Hepatocyte (in vitro differentiated cells): ENCODE measurements at places on chromosomes 5 and 9.
A peak's percentile ranks its signal among the peaks of the same experiment; 100 is the strongest.

GRCh38 chr5:6868575-6869215 lies 155.5 kb downstream of the TENT4A start:
- H3K36me3 ChIP-seq = no peaks in the 10 kb centered on the region
- no peak overlapping the region for H3K4me3 ChIP-seq
- H3K27ac ChIP-seq = no peak overlapping the region
- H3K4me1 ChIP-seq = peaks cover 6% of the 10 kb centered on the region
- no peaks in the 10 kb centered on the region for H3K27me3 ChIP-seq

- no peaks in the 10 kb centered on the region for H3K27me3 ChIP-seq
- peak overlapping the region; percentile 25 for H3K27ac ChIP-seq
- H3K4me1 ChIP-seq = no peaks in the 10 kb centered on the region
- H3K36me3 ChIP-seq = no peaks in the 10 kb centered on the region
Observed at GRCh38 chr9:14924230-14925219, 14.3 kb upstream of the FREM1 start.

DNA sequence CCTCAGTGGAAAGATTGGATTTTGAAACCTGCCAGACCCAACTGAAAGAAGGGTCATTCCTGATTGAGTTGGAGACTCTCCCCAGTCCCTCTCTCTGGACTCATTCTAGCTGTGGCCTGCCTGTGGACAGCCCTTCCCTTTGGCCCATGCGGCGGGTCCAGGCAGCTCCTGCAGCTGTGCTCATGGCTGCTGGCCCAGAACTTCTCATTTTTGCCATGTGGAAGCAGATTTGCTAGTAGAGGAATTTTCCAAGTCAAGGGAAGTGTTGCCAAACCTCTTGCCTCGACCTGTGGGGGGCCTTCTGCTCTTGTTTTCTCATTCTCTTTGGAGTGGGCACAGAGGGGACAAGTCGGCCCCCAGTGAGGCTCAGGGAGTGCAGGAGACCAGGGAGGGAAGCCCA lies 89.2 kb downstream of the ANKRD33B start:
- no peak overlapping the region for H3K4me3 ChIP-seq
- H3K36me3 ChIP-seq = no peaks in the 10 kb centered on the region
- H3K27me3 ChIP-seq = no peaks in the 10 kb centered on the region
- no peaks in the 10 kb centered on the region for H3K4me1 ChIP-seq

DNA sequence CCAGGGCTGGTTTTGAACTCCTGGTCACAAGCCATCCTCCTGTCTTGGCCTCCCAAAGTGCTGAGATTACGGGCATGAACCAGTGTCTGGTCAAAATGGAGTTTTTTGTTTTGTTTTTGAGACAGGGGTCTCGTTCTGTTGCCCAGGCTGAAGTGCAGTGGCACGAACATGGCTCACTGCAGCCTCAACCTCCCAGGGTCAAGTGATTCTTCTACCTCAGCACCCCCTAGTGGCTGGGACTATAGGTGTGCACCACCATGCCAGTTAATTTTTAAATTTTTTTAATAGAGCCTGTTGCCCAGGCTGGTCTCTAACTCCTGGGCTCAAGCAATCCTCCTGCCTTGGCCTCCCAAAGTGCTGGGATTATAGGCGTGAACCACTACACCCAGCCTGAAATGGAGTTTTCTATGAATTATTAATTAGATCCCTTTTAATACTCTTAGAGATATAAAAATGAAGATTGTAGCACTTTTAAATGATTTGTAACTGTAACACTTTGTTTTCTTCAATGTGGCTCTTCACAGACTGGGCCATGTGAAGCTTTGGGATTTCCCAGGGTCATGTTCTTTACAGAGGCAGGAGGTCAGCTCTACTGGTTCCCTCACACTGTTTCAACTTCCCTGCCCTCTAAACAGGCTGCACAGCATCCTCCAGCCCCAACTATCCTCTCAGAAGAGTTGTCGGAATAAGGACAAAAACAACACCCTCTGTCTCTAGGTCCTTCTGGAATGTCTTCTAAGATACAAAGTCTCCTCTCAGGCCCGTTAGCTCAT lies 32.7 kb upstream of the SPARC start:
- no peak overlapping the region for H3K4me3 ChIP-seq
- H3K4me1 ChIP-seq = peaks cover 15% of the 10 kb centered on the region
- H3K27ac ChIP-seq = peak overlapping the region; percentile 73
- H3K27me3 ChIP-seq = no peaks in the 10 kb centered on the region
- no peaks in the 10 kb centered on the region for H3K36me3 ChIP-seq

DNA sequence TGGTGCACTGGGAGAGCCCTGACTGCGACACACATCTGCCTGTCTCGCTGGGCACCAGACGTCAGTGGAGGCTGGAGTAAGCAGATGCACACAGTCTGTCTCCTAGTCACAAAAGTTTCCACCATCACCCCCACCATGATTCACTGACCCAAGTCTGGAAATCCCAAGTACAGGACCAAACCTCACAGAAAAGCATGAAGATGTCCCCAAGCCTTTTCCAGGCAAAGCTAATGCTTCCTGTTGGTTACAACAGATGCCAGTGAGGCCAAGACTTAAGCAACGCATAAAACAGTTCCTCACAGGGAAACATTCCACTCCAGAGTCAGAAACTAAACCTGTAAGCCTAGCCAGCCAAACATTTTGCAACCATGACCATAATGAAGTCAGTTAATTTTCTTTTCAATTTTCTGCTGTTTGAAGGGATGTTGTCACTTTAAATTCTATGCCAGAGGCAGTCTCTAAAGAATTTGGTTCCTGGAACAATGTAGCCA lies 259.3 kb upstream of the SLC30A5 start:
- no peaks in the 10 kb centered on the region for H3K36me3 ChIP-seq
- H3K27ac ChIP-seq = no peak overlapping the region
- DNase-seq = peak; percentile 5

DNA sequence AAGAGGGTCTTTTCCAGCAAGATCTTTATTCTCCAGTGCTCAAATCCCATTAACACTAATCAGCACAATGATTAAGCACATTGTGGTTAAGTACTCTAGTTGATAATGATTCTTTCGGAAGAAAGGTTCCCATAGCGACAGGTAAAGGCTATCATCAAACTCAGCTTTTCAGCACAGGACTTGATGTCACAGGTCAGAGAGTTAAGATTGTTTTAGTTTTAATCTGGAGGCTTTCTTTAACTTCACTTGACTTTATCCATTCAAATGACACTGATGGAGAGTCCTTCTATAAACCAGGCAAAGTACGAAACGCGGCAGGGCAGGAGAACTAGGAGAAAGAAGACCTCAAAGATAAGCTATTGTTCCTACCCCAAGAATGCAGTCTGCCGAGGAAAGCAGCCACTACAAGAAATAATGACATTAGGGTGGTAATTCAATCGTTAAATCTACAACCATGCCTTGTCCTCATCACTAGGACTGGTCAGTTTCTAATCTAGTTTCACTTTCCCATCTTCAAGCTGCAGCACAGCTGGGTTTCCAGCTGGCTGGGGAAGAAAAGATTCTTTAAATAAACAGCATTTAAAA lies 4.6 kb downstream of the NRG2 start:
- H3K4me3 ChIP-seq = no peak overlapping the region
- H3K27me3 ChIP-seq = peaks cover 61% of the 10 kb centered on the region
- no peaks in the 10 kb centered on the region for H3K36me3 ChIP-seq
- no peak for DNase-seq

DNA sequence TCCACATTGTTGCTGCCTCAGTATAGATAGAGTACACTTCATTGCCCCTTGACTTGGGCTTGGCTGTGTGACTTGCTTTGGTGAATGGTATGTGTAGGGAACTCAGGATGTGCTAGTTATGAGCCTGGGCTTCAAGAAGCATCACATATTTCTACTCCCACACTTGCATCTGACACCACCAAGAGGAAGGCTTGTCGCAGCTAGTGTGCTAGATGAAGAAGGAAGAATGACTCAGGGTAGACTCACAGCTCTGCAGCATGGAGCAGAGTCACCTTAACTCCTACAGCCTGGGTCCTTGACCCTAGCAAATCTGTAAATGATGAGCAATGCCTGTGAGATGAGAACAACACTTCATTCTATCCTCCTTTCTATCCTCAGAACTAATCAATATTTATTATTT lies 261.8 kb downstream of the ASTN2 start:
- no peak for DNase-seq
- H3K4me1 ChIP-seq = no peaks in the 10 kb centered on the region
- H3K36me3 ChIP-seq = no peaks in the 10 kb centered on the region
- no peak overlapping the region for H3K4me3 ChIP-seq

DNA sequence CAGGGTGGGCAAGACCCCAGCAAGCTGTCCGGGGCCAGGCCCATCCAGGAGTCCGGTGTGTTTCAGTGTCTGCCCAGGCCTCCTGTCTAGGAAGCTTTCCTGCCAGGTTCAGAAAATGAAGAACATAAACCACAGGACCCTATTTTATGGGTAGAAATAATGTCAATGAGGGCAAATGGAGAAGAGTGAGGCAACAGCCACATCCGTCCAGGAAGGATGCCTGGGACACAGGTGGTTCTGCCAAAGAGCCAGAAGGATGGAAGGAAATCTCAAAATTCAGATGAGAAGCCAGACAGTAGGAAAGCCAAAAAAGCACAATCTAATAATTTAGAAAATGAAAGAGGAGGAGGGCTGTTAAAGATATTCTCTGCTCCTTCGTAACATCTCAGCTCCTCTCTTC lies 262.3 kb downstream of the AUH start:
- no peaks in the 10 kb centered on the region for H3K27me3 ChIP-seq
- H3K4me3 ChIP-seq = no peak overlapping the region
- no peak overlapping the region for H3K27ac ChIP-seq
- no peaks in the 10 kb centered on the region for H3K36me3 ChIP-seq
- H3K4me1 ChIP-seq = peaks cover 10% of the 10 kb centered on the region

- H3K27me3 ChIP-seq = no peaks in the 10 kb centered on the region
- H3K4me3 ChIP-seq = no peak overlapping the region
- peak overlapping the region; percentile 21 for H3K27ac ChIP-seq
- peaks cover 14% of the 10 kb centered on the region for H3K4me1 ChIP-seq
- DNase-seq = no peak
- H3K36me3 ChIP-seq = no peaks in the 10 kb centered on the region
Observed at GRCh38 chr9:22169243-22169642, 160.1 kb upstream of the CDKN2B start.

GRCh38 chr5:123012321-123012720 lies 24.2 kb downstream of the PPIC start:
- no peak for DNase-seq
- no peak overlapping the region for H3K27ac ChIP-seq
- H3K27me3 ChIP-seq = no peaks in the 10 kb centered on the region
- H3K36me3 ChIP-seq = peaks cover 3% of the 10 kb centered on the region
- no peak overlapping the region for H3K4me3 ChIP-seq

- H3K27ac ChIP-seq = no peak overlapping the region
- H3K36me3 ChIP-seq = no peaks in the 10 kb centered on the region
- DNase-seq = peak; percentile 36
- H3K4me1 ChIP-seq = no peaks in the 10 kb centered on the region
- H3K27me3 ChIP-seq = no peaks in the 10 kb centered on the region
Observed at GRCh38 chr9:31916591-31917241, 467.7 kb upstream of the ACO1 start.

GRCh38 chr5:141192110-141192725 lies at the start of gene PCDHB10:
Gene PCDHB10 (plus strand): TSS chr5:141192353. CDS start chr5:141192553, 200 bp downstream.
- no peak within 1 kb of the TSS for H3K27ac ChIP-seq
- H3K4me3 ChIP-seq = no peak within 1 kb of the TSS
- H3K27me3 ChIP-seq = no peaks in the 10 kb centered on the region
- no peaks in the 10 kb centered on the region for H3K36me3 ChIP-seq

- no peak overlapping the region for H3K4me3 ChIP-seq
- no peak for DNase-seq
- H3K27me3 ChIP-seq = no peaks in the 10 kb centered on the region
- no peaks in the 10 kb centered on the region for H3K4me1 ChIP-seq
Observed at GRCh38 chr9:11194246-11194645, 581.4 kb upstream of the PTPRD start.

DNA sequence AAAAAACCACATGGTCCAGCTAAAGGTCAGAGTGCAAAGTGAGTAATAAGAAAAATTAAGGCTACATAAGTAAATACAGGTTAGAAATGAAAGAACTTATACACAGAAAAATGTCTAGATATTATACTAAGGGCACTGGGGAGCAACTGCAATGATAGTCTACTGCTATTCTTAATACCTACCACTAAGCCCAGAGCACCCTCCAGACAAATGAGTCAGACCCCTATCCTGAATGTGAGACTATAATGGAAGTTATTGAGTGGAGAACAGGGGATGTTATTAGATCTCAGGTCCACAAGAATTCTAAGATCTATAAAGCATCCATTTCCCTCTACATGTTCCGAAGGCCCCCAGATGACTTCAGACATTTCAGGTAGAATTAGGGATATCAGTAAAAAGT lies 438.3 kb downstream of the PRELID2 start:
- H3K27me3 ChIP-seq = no peaks in the 10 kb centered on the region
- DNase-seq = no peak
- H3K4me3 ChIP-seq = no peak overlapping the region
- no peaks in the 10 kb centered on the region for H3K4me1 ChIP-seq
- H3K36me3 ChIP-seq = no peaks in the 10 kb centered on the region

- H3K36me3 ChIP-seq = no peaks in the 10 kb centered on the region
- peaks cover 2% of the 10 kb centered on the region for H3K4me1 ChIP-seq
- no peak overlapping the region for H3K27ac ChIP-seq
- H3K27me3 ChIP-seq = no peaks in the 10 kb centered on the region
Observed at GRCh38 chr9:77594963-77595362, 53.2 kb downstream of the GNA14 start.

DNA sequence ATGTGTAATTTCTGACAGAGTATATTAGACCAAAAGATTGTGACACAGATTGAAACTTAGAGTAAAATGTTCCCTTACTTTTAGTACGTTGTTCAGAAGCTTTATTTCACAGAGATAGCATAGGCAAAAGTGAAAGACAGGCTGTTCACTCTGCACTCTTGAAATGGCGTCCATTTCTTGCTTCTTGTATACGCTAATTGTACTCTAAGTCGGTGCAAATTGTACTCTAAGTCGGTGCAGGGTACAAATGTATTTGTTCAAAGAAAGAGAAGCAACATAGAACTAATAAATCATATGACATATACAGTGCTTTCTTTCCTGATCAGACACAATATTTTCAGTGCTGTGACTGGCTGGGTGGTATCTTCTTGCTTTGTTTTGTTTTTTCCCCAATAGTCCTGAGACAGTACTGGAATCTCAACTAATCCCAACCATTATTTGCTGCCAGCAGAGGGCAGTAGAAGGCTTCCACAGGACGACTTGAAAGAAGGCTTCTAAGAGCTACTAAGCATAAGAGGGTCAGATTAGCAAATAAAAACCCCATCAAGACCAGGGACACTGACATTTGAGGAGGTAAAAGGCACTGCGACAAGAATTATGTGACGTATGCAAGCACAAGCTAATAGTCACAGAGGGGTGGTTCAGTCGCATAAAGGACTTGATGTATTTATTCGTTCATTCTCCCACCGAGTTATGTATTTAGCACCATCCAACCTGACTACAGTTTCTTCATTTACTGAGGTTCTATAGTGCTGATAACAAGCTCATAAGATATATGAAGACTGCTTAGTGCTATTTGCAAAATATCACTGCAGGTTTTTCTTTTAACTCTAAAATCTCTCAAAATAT lies 831.8 kb downstream of the TAF11L14 start:
- H3K4me3 ChIP-seq = no peak overlapping the region
- DNase-seq = peak; percentile 62
- no peaks in the 10 kb centered on the region for H3K27me3 ChIP-seq
- no peaks in the 10 kb centered on the region for H3K36me3 ChIP-seq
- no peak overlapping the region for H3K27ac ChIP-seq

DNA sequence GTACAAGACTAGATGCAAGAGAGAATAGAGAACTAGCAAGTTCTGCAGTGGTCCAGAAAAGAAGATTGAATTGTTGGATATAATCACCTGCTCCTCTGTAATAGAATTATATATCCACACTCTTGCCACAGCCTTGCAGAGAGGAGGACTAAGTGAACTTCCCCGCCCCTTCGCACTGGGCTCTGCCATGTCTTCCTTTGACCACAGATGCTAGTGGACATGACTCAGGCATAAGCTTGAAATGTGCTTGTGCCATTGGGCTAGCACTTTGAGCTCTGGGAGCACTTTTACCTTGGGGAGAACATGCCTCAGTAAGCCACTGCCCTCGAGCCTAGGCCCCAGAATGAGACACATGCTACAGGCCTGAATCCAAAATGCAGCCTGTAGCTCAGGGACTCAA lies 113.5 kb upstream of the RASA1 start:
- H3K36me3 ChIP-seq = no peaks in the 10 kb centered on the region
- DNase-seq = no peak
- H3K4me3 ChIP-seq = no peak overlapping the region
- no peaks in the 10 kb centered on the region for H3K27me3 ChIP-seq
